ENCODE measurements at places on chromosomes 6 and 20.

DNA sequence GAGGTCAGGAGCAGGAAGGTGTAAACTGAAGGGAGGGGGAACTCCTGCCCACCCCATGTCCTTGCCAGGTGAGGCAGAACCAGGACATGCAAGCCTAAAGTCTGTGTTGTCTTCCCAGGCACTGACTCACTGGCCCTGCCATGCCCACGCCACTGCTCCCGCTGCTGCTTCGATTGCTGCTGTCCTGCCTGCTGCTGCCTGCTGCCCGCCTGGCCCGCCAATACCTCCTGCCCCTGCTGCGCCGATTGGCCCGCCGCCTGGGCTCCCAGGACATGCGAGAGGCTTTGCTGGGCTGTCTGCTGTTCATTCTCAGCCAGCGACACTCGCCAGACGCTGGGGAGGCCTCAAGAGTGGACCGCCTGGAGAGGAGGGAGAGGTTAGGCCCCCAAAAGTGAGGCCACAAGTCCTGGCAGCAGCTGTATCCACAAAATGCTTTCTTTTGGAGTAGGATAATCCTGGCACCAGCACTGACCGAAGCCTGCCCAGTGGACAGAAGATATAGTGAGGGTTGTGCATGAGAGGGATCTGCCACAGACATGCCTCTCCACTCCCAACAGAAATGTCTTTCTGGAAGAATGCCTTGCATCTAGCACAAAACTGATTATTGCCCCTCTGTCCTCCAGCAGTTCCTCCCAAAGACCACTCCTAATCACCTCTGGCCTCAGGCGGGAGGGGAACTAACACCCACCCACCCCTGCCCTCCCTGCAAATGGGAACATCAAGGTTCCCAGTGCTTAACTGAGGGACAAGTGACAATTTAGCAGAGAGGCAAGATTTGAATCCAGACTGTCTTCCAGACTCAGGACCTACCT is 812 bp downstream of the MYMX start:
- DNase-seq = no peak

DNA sequence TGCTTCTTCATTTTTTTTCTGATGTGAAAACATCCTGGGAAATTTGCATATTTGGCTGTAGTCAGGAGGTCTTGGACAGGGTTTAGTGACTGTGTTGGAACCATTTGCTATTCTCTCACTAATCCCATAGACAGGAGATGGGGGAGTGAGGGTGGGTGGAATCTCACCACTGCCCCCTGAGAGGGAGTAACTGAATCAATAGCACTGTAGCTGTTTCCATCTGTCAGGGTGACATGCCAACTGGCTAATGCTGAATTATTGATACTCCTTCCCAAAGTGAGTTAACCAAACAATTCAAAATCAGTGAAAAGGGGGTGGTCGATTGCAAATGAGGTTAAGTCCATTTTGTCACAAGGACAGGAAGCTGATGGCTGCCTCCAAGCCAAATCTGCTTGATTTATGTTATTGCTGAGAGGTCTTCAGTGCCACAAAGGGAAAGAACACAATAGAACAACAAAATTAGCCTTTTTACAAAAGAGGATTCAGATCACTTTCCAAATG is 55.1 kb upstream of the B3GAT2 start:
- no peak for DNase-seq

DNA sequence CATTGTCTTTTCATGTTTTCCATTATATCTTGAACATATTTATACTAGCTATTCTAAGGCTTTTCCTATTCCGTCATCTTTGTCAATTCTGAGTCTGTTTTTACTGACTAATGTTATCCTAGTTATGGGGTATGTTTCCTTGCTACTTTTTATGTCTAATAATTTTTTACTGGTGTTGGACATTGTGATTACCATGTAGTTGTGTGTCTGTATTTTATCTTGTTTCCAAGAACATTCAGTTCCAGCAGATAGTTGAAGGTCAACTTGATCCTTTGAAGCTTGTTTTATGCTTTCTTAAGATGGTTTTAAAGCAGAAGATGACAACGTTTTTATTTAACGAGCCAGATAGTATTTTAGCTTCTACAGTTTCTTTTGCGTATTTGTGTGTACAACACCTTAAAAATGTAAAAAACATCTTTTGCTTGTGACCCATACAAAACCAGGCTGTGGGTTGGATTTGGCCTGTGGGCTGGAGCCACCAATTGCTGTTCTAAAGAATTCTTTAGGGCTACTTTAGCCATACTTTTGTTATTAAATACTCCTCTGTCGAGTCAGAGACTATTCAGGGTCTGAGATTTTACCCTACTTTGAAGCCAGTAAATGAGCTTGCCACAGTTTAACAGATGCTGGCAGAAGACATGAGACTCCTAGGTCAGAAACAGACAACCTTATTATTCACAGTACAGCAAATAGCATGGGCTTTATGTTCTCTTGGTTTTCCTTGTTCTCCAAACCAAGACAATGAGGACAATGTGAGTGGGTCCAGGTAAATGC is 38.7 kb upstream of the REV3L start:
- no peak for DNase-seq

GRCh38 chr6:125008957-125009356 is 46.7 kb downstream of the RNF217 start:
- DNase-seq = no peak

DNA sequence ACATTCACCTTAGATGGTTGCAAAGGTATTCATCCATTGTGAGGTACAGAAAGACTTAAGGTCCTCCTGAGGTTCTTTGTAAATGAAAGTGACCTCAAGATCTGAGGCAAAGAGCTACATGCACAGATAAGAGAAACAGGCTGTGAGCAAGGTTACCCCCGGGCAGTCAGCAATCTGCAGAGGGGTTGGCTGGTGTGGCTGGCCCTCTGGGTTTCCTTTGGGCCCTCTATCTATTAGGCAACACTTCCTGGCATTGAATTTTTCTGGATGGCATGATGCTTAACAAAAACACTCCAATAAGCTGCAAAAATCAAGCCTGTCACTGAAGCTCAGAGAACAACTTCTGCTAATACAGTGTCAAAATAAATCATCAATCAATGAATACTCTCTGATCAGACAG is 48.9 kb upstream of the RALGAPA2 start:
- DNase-seq = no peak

DNA sequence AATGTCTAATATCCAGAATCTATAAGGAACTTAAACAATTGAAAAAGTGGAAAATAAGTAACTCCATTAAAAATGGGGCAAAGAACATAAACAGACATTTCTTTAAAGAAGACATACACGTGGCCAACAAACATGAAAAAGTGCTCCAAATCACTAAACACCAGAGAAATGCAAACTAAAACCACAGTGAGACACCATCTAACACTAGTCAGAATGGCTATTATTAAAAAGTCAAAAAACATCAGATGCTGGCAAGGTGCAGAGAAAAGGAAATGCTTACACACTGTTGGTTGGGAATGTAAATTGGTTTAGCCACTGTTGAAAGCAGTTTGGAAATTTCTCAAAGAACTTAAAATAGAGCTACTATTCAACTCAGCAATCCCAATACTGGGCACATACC is 169.2 kb upstream of the MANEA start:
- DNase-seq = no peak

GRCh38 chr6:122861594-122861993 is 72.5 kb downstream of the SMPDL3A start:
- DNase-seq = no peak

DNA sequence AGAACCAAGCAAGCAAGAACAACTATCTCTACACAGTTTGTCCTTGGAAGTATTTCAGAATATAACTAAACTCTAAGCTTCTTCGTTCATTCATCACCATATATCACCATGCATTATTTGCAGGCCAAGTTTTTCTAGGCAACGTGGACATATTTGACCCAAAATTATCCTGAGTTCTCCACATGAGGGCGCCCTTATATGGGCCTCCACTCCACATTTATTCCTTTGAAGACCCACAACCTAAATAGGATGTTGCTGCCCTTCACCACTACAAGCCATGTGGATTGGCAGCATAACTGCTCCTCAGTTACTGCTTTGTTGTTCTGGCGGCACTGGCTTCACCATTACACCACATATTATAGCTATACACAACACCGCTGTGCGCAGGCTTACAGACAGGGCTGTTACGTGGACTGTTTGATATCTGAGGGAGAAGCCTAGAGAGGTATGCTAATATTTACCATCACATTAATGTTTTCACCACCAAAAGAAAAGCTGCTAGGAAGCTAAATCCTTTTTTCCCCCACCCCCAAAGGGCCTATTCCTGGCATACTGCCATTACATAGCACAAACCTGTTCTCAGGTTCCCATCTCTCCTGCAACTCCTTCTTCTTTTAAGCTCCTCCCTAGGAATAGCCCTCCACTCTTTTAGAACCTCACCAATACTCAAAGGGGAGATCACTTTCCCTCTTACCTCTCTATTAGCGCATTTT is 411.7 kb downstream of the C6orf118 start:
- no peak for DNase-seq

DNA sequence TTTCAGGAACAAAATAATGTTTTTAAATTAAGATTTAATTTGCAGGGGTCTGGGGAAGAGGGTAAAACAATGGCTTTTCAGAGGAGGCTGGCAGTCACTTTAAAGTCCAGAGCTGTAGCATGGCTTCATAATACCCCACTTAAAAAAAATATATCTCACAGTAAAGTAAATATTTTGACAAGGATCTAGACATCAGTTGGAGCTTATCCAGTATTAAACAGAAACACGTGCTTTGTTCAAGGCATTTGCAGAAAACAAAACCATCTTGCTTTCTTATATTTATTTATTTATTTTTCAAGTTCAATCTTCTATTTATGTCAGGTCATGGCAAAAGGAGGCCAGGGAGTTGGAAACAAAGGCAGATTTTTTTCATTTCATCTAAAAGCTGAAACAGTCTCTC is 53.3 kb upstream of the PRL start:
- no peak for DNase-seq

- no peak for DNase-seq
Observed at GRCh38 chr20:36313476-36313875, 7.3 kb downstream of the DLGAP4 start.

DNA sequence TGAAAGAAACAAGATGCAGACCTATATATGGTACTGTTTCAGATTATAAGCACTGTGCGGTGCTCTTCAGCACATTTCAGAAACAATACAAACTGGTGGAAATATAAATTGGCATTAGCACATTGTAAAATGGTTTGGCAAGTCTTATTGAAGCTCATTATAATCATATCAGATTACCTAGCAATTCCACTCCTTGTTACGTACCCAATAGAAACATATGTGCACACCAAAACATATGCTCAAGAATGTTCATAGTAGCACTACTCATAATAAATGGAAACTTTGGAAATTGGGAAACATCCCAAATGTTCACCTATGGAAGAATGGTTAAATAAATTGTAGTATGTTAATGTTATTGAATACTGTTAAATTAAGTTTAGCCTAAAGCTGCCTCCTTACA is 54.9 kb upstream of the PLEKHG1 start:
- no peak for DNase-seq

DNA sequence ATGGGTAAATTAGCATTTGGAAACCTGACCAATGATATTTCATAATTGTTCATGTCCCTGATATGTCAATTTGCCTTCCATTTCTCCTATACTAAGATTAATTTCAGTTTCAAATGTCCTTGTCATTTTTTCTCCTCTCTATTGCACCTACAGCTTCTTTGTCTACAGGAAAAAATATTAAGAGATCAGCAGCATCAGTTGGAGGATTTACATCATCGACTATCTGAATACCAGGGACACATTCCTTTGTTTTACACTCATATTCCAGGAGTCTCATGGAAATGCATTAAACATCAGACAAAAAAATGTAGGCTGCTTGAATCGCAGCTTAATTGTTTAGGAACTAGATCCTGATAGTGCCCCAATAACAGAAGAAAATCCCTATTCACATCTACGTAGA is 188.2 kb downstream of the PRKN start:
- no peak for DNase-seq

DNA sequence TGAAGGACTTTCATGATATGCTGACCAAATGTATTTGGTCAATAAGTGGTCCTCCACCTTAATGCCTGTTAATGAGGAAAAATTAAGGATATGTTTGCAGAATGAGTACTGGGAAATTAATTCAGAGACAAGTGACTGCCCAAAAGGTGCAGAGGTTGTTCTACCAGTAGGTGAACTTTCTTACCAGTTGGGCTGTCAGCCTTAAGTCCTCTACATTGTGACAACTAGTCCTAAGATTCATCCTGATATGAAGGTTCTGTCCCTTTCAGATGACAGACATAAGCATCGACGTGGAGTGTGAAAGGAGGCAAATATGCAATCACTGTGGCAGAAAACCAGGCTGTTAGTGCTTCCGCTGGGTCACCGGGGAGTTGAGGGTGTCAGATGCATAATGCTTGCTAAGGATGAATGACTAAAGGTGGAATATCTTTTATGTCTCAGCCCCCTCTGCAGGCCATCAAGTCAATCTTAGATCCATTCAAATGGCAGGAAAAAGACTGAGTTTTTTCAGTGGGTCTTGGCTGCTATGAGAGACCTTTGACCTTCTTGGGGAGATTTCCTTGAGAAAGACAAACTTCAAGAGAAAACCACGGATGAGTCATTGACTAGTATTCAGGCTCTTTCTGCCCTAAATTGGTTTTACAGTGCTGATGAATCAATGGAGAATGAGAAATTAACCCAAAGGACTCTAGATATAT is 226.0 kb downstream of the TPBG start:
- no peak for DNase-seq

DNA sequence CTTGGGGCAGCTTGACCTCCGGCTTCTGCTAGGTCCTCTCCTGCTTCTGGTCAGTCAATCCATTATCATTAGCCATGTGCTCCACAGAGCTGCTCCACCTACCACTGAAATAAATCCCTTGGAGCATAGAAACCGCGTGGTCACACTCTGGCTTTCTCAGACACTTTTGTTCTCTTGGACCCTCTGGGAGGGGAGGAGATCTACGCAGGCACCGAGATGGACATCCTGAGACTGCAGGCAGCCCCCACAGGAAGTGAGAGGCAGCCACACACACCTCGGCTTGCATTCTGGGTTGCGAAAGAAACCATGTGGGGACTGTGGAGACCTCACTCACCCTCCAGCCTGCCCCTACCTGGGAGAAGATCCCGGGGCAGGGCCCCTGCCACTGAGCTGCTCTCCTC is 79.5 kb downstream of the FYN start:
- DNase-seq = no peak

GRCh38 chr20:17504066-17504897 is 26.9 kb downstream of the BFSP1 start:
- no peak for DNase-seq

DNA sequence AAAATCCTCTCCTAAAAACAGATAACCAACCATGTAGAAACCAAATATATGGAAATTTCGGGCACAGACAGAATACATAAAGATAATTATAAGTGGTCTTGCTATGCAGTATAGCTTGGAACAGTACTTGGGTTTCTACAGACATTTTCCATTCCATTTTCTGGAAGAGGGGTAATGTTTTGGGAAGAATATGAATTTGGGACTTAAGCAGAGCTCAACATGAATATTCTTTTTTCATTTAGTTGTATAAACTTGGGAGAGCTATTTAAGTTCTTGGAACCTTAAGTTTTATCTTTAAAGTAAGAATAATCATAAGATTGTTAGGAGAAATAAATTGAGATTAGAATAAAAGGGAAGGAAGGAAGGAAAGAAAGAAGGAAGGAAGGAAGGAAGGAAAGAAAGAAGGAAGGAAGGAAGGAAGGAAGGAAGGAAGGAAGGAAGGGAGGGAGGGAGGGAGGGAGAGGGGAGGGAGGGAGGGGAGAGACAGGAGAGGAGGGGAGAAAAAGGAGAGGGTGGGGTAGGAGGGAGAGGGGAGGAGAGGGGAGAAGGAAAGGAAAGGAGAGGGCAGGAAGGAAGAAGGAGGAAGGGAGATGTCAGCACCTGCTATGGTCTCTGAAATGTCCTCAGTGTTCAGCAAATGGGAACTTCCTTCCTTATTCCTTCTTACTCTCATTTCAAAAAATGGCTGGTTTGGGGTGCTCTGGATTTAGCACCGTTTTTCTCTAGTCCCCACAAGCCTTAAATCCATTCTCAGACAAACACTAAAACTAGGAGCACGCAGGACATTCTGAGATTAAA is 248.3 kb downstream of the LY86 start:
- DNase-seq = no peak

Data from D721Med (cell line).